ENCODE measurements at places on chromosomes 5 and 9.

DNA sequence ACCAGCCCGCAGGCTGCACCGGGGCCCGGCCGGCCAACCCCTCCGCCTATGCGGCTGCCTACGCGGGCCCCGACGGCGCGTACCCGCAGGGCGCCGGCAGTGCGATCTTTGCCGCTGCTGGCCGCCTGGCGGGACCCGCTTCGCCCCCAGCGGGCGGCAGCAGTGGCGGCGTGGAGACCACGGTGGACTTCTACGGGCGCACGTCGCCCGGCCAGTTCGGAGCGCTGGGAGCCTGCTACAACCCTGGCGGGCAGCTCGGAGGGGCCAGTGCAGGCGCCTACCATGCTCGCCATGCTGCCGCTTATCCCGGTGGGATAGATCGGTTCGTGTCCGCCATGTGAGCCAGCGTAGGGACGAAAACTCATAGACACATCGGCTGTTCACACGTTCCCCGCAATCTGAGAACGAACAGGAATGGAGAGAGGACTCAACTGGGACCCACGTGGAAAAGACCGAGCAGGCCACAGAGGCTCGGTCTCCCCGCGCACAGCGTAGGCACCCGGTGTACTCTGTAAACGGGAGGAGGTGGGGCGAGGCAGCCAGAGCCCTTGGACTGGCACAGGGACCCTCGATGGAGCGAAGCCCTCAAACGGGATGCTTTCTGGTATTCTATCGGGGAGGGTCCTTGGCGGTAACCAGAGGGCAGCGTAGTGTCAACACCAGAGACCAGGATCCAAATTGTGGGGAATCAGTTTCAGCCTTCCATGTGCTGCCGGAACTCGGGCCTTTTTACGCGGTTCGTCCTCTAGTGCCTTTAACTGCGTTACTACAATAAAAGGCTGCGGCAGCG, 1.9 kb downstream of the FOXE1 start:
- DNase-seq, result no peak

- no peak for DNase-seq
These were observed 6.1 kb downstream of the MAMDC2 start for GRCh38 chr9:70049672-70050271.

DNA sequence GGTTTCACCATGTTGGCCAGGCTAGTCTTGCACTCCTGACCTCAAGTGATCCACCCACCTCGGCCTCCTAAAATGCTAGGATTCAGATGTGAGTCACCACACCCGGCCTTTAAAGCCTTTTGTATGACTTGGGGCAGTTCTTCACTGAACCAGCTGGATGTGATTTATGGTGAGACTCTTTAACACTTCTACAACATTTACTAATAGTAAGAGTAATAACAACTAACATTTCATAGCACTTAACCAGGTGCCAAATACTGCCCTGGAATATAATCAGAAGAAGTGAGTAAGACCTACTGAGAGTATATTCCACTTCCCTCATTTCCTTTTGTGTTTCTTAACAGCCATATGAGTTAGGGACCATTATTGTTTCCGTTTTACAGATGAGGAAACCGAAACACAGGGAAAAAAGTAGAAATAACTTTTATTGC, 10.0 kb downstream of the ZSWIM6 start:
- DNase-seq, result no peak

- no peak for DNase-seq
These were observed 46.2 kb downstream of the IL31RA start for GRCh38 chr5:55897206-55897894.

- DNase-seq, result no peak
These were observed 6.3 kb upstream of the FAF2 start for GRCh38 chr5:176441921-176442323.

Measured in D341Med (cell line).